ENCODE measurements at places on chromosomes 2 and 18. TPM values are rescaled to one million over a fixed set of nuclear protein-coding genes. Genes with fewer than 3 reads are reported as not detected.

GRCh38 chr18:32438173-32438572 is 32.5 kb downstream of the GAREM1 start:
- DNase-seq: no peak

DNA sequence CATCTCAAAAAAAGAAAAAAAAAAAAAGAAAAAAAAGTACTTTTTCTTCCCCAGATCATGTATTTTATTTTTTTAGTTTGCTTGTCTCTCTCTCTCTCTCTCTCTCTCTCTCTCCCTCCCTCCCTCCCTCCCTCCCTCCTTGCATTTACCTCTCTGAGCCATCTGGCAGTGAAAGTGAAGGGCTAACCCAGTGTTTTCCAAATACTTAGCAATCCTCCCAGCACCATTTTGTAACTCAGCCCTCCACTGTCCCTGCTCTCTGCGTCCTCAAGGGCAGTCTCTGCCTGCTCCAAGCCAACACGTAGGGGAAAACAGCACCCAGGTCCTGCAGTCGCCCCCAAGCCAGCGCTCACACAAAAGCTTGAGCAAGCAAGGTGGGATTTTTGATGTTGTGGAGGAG is 19.6 kb upstream of the TEX44 start:
- DNase-seq: no peak

GRCh38 chr2:234951664-234952269 is at the start of gene SH3BP4:
TSS of gene SH3BP4 (plus strand) at chr2:234952017. CDS start at chr2:235035003, 82,986 bp downstream.
- DNase-seq: peak; percentile 86

DNA sequence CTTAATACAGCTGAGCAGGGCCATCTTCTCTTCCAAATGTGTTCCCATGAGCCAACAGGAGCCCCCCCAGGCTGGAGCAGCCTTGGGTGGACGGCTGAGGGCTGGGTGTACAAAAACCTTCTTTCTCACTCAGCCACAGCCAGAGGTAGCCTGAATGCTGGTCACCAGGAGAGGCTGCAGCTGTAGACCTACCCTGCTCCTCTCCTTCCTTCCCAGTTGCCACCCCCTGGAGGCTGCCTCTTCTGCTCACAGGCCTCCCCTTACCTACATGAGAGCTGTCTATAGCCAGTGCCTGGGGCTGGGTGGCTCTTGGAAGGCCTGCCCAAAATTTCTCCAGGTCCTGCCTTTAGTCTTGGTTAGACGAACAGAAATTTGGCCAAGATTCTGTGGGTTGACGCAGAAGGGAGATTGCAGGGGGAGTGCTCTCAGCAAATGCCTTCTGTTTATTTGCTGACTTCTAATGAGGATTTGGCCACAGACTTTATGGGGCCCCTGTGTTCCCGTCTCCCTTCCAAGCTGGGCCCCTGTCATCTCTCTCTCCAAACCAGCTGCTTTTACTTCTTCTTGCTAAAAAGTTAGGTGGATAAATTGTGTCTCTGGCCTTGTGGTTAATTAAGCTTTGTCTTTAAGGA is 18.3 kb downstream of the CELF4 start:
- peak; percentile 52 for DNase-seq

GRCh38 chr2:144832048-144832447 is 312.1 kb upstream of the ZEB2 start:
- no peak for DNase-seq

- DNase-seq: peak; percentile 30
Observed at GRCh38 chr2:28206762-28207161, 185.9 kb upstream of the FOSL2 start.

GRCh38 chr2:219477815-219478214 is 20.9 kb upstream of the GMPPA start:
- peak; percentile 56 for DNase-seq

- peak; percentile 17 for DNase-seq
Observed at GRCh38 chr2:62596061-62596921, 90.3 kb upstream of the TMEM17 start.

GRCh38 chr2:150619607-150620330 is 132.3 kb upstream of the RND3 start:
- DNase-seq: peak; percentile 42

- peak; percentile 62 for DNase-seq
Observed at GRCh38 chr2:151459358-151459757, 49.7 kb downstream of the RIF1 start.

DNA sequence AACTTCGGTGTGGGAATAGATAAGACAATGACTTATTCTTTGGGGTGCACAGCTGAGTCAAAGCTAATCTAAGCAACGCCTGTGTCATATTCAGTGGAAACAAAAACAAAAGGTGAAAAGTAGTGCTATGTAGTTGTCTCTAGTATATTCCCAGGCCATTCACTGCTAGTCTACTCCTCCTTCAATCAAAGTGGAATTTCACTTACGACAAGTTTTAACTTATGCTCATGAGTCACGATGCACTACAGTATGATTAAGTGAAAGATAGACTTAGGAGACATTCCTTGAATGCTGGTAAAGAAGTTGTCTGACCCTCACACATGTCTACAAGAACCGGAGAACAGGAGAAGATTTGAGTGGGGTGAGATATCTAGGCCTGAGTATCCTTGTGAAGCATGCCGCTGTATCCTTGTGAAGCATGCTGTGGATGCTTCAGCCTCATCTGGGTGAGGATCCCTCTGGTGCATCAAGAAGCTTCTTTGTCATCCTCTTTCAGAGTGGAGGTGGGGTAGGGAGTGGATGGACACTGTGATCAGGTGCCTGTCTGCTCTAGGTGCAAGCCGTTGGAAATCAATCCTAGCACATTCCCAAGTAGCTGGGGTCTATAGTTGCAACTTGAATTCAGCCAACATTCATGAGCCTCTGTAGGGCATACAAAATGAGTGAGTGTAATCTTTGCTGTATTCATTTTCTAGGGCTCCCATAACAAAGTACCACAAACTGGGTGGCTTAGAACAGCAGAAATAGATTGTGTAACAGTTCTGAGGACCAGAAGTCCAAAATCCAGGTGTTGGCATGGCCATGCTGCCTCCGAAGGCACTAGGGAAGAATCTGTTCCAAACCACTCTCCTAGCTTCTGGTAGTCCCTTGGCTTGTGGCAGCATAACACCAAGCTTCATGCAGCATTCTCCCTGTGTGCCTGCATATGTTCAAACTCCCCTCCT is 173.5 kb upstream of the FN1 start:
- DNase-seq: no peak

- no peak for DNase-seq
Observed at GRCh38 chr2:73350035-73350691, 35.5 kb upstream of the ALMS1 start.

GRCh38 chr2:233925402-233925801 is 8.2 kb downstream of the TRPM8 start:
- no peak for DNase-seq

DNA sequence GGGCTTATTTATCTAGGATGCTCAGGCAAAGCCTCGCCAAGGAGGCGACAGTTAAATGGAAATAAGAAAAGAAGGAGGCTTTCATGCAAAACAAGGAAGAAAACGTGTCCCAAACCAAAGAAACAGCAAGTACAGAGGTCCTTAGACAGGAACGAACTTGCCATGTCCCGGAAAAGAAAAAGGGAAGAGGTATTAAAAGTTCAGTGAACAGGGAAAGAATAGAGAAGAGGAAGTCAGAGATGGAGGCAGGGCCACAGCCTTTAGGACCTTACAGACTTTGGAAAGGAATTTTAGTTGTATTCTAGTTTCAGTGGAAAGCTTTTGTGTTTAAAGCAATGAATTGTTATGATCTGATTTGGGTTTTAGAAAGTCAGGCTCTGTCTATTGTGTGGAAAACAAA is 22.1 kb downstream of the IKZF2 start:
- DNase-seq: no peak

DNA sequence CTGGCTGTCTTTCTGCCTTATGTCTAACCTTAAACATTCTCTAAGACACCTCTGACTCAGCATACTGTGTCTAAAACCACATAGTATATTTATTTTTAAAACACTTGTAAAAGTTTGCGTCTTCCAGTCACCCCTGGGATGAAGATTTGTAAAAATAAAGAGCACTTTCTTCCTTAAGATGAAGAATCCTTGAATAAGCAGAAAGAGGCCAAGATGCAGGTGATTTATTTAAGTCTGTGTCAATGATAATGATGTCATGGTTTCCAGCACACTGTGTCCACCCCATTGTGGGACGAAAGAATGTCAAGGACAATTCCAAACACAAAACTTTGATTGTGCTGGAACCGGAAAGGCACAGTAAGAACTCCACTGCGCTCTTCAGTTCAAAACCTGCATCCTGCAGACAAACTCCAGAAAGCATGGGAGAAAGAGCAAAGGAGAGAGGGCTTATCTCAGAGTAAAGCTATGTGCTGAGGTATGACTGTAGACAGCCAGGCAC is 92.9 kb downstream of the ZEB2 start:
- peak; percentile 70 for DNase-seq

GRCh38 chr18:73199151-73199550 is 331.4 kb upstream of the NETO1 start:
- no peak for DNase-seq

DNA sequence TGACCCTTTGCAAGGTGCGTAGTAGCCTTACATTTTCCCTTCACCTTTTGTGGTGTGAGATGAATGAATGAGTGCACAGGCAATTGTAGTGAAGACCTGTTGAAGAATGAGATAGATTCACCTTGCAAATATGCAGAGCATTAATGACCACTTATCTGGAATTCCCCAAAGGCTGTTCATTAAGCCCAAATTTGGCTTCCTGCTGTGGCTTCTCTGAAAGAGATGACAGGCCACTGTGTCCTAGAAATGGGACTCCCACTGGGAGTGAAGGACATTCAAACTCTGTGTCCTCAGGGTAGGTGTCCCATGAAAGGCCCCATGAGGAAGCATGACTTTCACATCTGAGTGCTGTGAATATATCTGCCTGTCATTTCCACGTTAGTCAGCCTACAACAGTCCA is 1821.8 kb upstream of the PIK3C3 start:
- no peak for DNase-seq

DNA sequence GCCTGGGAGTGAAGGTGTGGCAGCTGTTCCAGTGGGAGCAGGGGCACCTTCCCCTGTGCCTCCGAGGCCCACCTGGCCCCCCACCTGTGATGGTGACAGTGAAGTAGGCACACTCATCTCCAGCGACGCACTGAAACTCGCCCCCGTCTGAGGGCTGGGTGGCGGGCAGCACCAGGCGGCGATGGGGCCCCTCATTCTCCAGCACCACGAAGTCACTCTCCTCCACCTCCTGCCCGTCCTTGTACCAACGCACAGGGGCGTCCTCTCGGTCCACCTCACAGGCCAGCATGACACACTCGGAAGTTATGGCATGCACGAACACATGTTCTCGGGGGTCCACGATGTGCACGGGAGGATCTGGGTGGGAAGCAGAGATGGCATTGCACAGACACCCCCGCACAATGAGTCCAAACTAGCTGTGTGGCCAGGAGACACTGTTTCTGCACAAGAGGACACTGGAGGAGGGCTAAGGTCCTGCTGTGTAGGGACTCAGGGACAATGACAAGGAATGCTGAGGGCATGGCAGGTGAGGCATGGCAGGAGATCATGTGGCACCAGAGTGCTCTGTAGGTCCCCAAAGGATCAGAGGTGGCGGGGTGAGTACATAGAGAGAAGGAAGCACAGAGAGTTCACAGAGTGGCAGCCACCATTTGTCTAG is 7.9 kb downstream of the OBSL1 start:
- DNase-seq: no peak

DNA sequence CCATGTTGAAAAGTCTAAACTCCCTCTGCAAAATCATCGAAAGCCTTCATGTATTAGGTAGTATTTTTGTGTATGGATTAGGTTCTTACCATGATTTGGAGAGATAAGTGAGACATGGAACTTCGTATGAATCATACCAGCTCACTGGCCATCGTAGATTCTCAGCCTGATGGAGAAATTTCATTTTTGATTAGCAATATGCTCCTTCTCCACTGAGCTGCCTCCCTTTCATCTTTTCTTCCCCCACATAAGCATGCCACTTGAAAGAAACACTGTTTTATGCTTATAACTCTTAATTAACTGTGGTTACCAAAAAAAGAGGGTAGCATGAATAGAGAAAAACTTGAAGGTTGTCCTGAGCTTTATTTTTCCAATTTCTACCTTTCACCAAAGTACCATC is 111.9 kb downstream of the NCK2 start:
- no peak for DNase-seq

- no peak for DNase-seq
Observed at GRCh38 chr2:100845141-100845991, 25.4 kb downstream of the NPAS2 start.

DNA sequence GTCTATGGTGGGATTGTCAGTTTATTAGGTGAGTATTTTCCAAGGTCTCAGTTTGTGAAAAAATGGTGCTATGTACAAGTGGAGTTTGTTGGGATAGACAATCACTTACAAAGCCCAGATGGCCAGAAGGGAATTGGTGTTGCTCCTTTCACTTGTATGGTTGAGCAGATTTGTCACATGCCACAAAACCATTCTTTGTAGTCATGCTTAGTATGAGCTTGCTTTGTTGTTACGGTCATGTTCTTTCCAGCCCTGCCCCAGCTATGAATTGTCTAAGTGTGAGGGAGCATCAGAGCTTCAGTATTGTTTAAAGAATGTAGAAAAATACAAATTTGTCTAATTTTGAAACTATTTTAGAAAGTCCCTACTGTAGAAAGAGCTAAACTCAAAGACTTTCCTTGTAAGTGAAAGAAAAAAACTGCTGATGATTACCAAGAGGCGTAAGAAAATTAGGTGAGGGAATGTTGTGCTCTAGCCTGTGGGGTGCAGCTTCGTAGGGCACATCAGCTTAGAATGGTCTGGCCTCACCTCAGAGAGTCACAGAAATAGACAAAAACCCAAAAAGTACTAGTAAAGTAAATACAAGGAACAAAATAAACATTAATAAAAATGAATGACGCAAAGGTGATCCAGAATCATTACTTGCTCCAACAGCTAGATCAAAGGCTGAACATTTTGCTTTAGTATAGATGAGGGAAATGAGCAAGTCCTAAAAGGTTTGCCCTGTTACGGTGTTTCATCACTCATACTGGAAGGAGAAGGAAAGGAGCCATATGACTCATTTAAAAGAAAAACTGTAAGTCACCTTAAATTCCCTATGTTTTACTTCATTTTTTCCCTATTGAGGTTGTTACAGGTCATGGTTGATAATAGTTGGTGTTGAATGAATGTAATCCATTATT is 9.2 kb downstream of the TGIF1 start:
- DNase-seq: no peak

GRCh38 chr2:203802342-203803052 is 65.1 kb upstream of the CTLA4 start:
- DNase-seq: no peak

- DNase-seq: no peak
Observed at GRCh38 chr2:63710732-63711131, 122.0 kb downstream of the MDH1 start.

The DTNB gene
- total RNA-seq: 24.5 TPM

The IL36RN gene
- 0.09 TPM for total RNA-seq

The VWC2L gene
- 0.57 TPM for total RNA-seq

The OR6B2 gene
- not detected for total RNA-seq

The FN1 gene
- 1,129 TPM for total RNA-seq

The CPS1 gene
- total RNA-seq: 3.1 TPM

The ALPI gene
- not detected for total RNA-seq

The SOX11 gene
- 13.3 TPM for total RNA-seq

The STRN gene
- total RNA-seq: 24.5 TPM

The UGT1A10 gene
- total RNA-seq: not detected

The BBS5 gene
- 22.5 TPM for total RNA-seq

The SERPINB11 gene
- total RNA-seq: not detected
